ENCODE measurements at places on chromosomes 13 and 19.

DNA sequence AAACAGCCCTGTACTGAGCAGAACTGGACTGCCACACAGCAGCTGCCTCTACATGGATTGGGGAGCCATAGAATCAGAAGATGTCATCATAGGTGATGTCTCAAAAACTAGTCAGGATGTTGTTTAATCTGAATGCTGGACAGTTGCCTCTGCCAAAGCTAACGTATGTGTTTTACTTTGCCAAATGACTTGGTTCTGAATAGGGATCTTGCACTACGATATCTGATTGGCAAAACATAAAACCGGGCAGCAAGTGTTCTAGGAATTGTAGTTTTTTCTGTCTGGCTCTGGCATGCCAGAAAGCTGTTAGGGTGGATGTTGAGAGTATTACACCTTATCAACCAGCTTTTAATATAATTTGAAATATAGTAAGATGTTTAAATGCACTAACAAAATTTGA is 645.9 kb downstream of the GPC5 start:
- DNase-seq: no peak

DNA sequence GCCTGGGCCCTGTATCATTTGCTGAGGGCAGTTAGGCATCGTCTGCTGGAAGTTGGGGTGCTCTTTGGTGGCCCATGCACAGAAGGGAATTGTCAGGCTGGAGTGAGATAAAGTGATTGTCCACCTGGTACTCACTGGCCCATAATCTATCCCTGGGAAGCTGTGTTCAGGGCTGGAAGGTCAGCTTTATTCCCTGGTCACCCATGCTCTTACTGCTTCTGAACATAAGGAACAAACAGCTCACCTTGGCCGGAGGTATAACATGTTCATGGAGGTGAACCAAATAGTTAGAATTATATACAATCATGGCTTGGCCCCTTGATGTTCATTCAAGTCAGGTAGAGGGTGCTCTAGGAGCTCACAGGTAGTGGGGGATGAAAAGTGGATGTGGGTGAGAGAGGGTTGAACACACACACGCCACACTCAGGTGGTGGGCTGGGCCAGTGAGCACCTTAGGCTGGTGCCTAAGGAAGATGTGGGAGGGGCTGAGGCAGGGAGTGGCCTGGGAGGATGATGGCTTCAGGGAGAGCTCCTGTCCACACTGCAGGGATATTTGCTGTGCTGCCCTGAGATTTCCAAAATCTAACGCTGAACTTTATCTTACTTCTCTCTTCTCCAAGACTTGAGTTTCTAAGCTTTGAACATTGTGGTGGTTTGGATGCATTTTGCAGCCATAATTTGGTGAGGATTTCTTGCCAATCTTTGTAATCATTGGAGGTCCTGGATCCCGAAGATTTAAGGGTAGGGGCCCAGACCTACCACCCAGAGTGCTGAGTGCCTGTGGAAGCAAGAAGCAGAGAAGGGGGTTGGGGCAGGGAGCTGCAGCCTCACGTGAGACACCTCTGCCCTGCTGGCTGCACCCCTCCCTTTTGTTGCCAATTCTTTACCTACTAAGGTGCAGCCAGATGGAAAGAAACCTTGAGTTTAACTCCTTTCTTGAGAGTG is 420.6 kb downstream of the ZNF536 start:
- DNase-seq: no peak

GRCh38 chr13:40496035-40496810 is 170.2 kb downstream of the FOXO1 start:
- no peak for DNase-seq

GRCh38 chr19:2199215-2199614 is 35.5 kb downstream of the DOT1L start:
- DNase-seq: no peak

- DNase-seq: peak; percentile 60
Measured at GRCh38 chr19:54451331-54451871, 2.4 kb downstream of the LENG8 start.

GRCh38 chr19:11269408-11269807 is 7.1 kb upstream of the DOCK6 start:
- no peak for DNase-seq

GRCh38 chr19:58001895-58002369 is 688 bp downstream of the ZNF606 start:
- peak; percentile 65 for DNase-seq

DNA sequence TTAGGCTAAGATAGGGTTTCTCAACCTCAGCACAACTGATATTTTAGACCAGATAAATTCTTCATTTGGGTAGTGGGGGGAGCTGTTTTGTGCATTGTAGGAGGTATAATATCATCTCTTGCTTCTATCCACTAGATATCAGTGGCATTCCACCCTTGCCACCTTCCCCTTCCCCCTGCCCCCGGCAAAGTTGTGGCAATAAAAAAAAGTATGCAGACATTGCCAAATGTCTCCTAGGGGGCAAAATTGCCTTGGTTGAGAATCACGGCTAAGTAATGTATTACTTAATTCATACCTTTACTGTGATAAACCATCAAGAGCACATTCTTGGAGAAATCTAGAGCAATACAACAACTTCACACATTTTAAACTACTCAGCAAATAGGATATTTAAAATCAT is 51.4 kb downstream of the UBL3 start:
- no peak for DNase-seq

GRCh38 chr19:8595651-8596050 is 14.9 kb downstream of the ADAMTS10 start:
- DNase-seq: no peak

- DNase-seq: no peak
Measured at GRCh38 chr13:73661687-73662425, 472.3 kb downstream of the KLF12 start.

GRCh38 chr13:28199089-28199488 is 60.7 kb downstream of the PAN3 start:
- no peak for DNase-seq

GRCh38 chr13:83794583-83794982 is 87.7 kb downstream of the SLITRK1 start:
- no peak for DNase-seq

DNA sequence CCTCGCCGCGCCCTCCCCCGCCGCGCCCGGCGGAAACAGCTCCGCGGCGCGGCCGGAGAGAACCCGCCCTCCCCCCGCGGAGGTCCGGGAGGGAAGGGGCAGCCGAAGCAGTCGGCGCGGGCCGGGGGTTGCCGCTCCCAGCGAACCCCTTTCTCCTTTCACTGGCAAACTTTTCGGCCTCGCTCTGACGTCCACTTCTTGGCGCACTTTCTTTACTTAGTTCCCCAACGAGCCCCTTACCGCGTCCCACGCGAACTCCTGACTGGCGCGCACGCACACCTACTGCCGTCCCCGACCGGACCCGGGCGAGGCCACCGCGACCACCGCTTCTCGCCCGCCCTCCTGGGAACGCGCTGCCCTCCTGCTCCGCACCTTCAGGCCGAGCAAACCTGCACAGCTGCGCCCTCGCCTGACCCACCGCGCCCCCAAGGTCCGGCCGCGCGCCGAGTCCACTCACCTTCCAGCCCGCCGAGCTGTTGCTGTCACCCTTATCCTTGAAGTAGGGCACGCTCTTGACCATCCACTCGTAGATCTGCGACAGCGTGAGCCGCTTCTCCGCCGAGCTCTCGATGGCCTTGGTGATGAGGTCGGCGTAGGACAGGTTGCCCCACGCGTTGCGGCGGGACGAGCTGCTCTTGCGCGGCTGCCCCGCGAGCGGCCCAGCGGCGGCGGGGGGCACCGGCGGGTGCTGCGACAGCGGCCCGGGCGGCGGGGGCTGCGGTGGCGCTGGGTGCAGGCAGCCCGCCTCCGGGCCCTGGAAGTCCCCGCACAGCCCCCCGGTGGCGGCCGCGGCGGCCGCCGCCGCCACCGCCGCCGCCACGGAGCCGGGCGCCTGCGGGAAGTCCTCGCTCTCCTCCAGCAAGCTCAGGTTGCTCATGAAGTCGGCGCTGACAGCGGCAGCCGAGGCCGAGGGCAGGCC is 1.1 kb downstream of the FOXO1 start:
- no peak for DNase-seq

- no peak for DNase-seq
Measured at GRCh38 chr13:111337741-111338140, 17.3 kb downstream of the TEX29 start.

GRCh38 chr19:10603873-10604459 is 16.9 kb upstream of the AP1M2 start:
- peak; percentile 76 for DNase-seq

DNA sequence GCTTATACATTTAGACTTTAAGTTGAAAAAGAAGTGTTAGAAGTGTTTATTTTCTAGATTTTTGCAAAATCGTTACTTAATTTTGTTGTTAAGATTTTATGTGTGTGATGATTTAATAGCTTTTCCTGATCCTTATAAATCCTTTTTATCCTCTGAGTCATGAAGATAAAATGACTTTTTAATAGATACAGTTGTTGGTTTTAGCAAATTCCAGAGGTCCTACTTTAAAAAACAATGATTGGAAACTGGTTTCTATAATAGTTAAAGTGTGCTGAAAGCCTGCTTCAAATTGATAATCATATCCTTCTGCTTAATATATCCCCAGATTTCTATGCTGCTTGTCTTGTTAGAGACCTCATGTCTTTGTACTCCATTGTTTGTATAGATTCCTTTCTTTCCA is 39.0 kb downstream of the RNASEH2B start:
- no peak for DNase-seq

GRCh38 chr13:64758521-64759244 is 2471.5 kb downstream of the PCDH9 start:
- DNase-seq: no peak

- no peak for DNase-seq
Measured at GRCh38 chr19:7262470-7262869, 31.7 kb downstream of the INSR start.

DNA sequence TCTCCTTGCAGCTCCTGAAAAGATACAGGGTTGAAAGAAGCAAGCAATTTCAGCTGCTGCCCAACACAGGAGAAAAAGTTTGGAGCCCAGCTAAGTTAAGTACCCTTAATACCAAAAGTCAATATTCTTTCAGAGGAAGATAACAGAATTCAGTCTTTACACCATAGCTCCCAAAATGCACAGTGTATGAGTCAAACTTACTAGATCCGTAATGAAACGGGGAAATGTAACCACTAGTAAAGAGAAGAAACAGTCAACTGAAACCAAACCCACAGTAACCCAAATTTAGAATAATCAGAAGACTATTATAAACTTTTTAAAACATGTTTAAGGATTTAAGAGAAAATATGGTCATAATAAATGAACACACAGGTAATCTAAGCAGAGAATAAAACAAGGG is 45.2 kb downstream of the SUCLA2 start:
- no peak for DNase-seq

GRCh38 chr19:1000591-1001537 is 645 bp downstream of the GRIN3B start:
- DNase-seq: no peak

DNA sequence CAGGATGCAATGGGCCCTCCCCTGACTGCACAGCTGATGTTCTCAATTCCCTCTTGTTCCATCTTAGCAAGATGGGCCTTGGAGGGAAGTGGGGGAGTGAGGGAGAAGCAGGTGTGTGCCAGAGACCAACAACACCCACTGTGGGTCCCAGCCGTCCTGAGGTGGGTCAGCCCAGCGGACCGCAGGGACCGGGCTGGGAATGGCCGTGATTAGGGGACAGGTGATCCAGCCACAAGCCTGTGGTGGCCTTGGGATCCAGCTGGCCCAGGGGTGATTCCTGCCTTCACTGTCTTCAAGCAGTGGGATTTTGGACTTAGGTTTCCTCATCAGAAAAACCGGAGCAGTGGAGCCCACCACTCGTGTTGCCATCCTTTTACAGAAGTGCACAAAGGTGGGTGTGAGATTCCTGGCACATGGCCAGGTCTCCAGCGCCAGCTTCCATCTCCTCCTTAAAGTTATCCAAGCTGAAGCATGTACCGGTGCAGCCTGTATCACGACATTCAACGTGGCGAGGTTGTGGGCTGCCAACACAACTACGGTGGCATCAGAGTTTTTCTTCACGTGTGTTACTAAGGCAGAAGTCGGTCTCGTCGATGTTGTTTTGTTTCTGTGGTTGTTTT is 9.0 kb upstream of the ATP11A start:
- DNase-seq: no peak

DNA sequence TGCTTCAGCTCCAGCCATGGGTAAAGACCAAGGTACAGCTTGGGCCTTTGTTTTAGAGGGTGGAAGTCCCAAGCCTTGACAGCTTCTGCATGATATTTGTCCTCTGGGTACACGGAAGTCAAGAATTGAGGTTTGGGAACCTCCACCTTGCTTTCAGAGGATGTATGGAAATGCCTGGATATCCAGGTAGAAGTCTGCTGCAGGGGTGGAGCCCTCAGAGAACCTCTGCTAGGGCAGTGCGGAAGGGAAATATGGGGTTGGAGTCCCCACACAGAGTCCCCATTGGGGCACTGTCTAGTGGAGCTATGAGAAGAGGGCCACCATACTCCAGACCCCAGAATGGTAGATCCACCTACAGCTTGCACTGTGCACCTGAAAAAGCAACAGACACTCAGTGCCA is 23.0 kb upstream of the MYO16 start:
- DNase-seq: no peak

- DNase-seq: peak; percentile 90
Measured at GRCh38 chr19:23762884-23763711, 4.4 kb upstream of the ZNF681 start.

- no peak for DNase-seq
Measured at GRCh38 chr13:24541127-24541475, 28.5 kb upstream of the PARP4 start.

GRCh38 chr13:46906405-46906804 is 9.6 kb upstream of the HTR2A start:
- DNase-seq: no peak

GRCh38 chr19:2867025-2867991 is at the start of gene ZNF556:
TSS of gene ZNF556 (plus strand) at chr19:2867335. CDS start at chr19:2867422, 87 bp downstream.
- peak; percentile 23 for DNase-seq

GRCh38 chr13:44068737-44069136 is 189.0 kb downstream of the LACC1 start:
- peak; percentile 27 for DNase-seq

DNA sequence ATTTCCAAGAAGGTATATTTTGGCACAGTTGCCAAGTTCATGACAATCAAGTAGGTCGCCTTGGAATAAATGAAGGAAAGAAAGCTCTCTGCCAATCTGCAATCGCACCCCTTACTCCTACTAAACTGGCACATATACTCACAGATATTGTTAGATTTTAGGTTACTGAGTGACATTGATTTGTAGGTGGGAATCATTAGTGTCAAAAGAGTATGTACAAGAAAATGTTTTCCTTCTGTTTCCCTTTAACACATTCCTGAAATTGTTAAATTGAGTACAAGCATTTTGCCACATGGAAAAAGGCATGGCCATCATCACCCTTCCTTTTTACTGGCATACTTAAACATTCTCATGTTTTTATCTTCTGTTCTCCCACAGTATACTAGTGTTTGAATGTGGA is 2868.3 kb upstream of the PCDH20 start:
- DNase-seq: no peak

- no peak for DNase-seq
Measured at GRCh38 chr19:1038978-1039645, 795 bp upstream of the ABCA7 start.

DNA sequence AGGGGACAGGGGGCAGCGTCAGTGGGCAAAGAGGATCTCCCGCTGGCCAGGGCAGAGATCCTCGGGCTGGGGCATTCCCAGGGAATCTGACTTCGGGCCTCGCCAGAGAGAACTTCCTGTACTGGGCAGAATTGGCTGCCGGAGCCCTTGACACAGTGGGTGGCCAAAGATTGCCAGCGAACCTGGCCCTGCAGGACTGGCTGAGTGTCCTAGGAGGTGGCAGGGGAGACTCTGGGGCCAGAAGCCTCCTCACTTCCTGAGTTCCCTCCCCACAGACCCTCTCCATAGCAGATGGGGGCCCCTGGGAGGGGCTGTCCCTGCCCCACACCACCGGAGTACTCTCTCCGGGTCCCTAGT is 19.3 kb downstream of the DPP9 start:
- no peak for DNase-seq

GRCh38 chr13:108915634-108916512 is 286.5 kb downstream of the MYO16 start:
- peak; percentile 79 for DNase-seq

GRCh38 chr13:29704648-29705047 is 109.2 kb upstream of the SLC7A1 start:
- DNase-seq: no peak

Data from OCI-M1 (cell line).